Kidney tubule cell (primary cell): ENCODE measurements at places on chromosomes 5 and 9.
A peak's percentile ranks its signal among the peaks of the same experiment; 100 is the strongest.

- DNase-seq: no peak
Observed at GRCh38 chr5:388266-389196, 54.4 kb upstream of the EXOC3 start.

DNA sequence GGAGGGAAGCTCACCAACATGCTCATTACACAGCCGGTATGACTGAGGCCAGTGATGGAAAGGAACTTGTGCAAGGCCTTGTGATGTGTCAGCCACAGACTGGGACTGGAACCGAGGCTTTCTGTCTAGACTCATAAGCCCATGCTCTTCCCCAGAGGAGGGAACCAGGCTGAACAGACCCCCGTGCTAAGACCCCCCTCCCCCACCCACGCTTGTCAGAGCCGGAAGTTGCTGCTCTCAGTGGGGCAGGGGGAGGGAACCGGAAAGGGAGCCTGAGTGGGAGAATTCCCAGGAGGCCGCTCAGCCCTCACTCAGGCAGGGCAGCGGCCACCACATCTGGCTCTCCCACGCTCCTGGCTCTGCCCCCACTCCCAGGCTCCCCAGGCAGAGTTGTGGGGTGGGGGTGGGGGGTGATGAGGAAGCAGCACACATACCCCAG, 4.1 kb upstream of the PDGFRB start:
- DNase-seq: no peak

GRCh38 chr5:6703806-6704205, 9.4 kb upstream of the TENT4A start:
- DNase-seq: no peak

DNA sequence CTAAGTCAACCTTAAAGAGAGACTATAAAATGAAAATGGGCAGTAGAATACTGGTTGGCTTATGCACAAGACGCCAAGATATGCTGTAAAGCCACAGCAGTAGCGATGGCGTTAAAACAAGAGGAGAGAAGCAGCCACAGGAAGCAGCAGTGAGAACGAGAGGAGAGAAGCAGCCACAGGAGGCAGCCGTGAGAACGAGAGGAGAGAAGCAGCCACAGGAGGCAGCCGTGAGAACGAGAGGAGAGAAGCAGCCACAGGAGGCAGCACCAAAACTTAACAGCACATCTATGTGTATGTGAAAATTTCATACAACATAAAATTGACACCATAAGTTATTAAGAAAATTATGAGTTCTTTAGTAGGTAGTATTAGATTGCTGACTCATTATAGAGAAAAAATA, 2318.6 kb upstream of the ACO1 start:
- no peak for DNase-seq

DNA sequence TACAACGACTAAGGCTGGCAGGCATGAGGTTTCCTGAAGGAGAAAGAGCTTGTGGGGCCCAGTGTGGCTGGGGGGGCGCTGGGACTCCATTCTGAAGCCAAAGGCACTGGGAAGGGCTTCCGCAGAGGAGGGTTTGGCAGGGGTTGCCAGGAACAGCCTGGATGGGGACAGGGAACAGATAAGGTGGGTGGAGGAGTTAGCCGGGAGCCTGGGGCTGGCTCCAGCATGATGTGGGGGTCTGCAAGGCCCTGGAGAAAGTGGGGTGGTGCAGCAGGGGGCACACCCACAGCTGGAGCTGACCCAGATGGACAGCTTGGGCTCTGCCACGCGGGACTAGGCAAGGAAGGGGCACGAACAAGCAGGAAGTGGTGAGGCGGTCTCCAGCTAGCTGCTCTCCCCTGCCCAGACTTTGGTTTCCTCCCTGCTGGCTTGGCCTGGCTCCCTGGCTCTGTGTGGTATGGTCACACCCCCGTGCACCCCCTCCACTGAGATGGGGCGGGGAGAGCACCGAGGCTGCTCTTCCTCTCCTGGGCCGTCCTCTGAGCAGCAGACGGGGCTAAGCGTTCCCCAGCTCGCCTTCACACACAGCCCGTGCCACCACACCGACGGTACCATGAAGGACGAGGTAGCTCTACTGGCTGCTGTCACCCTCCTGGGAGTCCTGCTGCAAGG, at the start of gene LTC4S:
Gene LTC4S, plus strand, starts transcription at position 519 of the 672 bp plus-strand sequence. Its CDS starts 95 bp downstream, at position 614.
- peak; percentile 67 for DNase-seq

GRCh38 chr5:756865-757345, 27.6 kb downstream of the ZDHHC11B start:
- no peak for DNase-seq
